ENCODE measurements at places on chromosomes 3 and 15. TPM values are rescaled to one million over a fixed set of nuclear protein-coding genes. Genes with fewer than 3 reads are reported as not detected.

Gene CCR3
- total RNA-seq = not detected

Gene IL5RA
- total RNA-seq = 0.04 TPM

Gene ZNF662
- total RNA-seq = 13.0 TPM

Gene CFAP100
- total RNA-seq = not detected

Gene FRMD4B
- 19.1 TPM for total RNA-seq

Gene GOLGA8R
- 3.1 TPM for total RNA-seq

Gene ADGRG7
- total RNA-seq = not detected

Gene LIPC
- total RNA-seq = 0.44 TPM

Gene THPO
- 0.89 TPM for total RNA-seq

Gene MESP2
- 0.49 TPM for total RNA-seq

Gene DNASE1L3
- 0.89 TPM for total RNA-seq

Gene TMCO5A
- not detected for total RNA-seq

Gene DZIP3
- total RNA-seq = 16.6 TPM

Gene ABI3BP
- 189 TPM for total RNA-seq

Gene WDR76
- total RNA-seq = 9.1 TPM

DNA sequence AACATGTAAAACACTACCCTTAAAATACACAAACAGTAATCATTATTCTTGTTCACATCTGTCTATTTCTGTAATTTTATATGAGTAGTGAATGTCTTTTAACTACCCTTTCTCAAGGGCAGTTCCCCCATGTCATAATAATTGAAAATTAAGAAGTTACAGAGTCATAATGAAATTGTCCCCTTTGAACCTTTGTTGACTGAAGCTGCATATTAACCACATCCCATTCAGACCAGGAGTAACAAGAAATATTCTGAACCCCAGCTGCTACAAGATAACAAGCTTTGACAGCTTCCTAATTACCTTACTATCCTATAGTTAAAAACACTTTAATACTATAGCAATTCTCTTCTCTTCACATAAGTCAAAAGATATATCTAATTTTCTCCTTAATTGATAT, 635.9 kb upstream of the SUCLG2 start:
- DNase-seq = no peak

DNA sequence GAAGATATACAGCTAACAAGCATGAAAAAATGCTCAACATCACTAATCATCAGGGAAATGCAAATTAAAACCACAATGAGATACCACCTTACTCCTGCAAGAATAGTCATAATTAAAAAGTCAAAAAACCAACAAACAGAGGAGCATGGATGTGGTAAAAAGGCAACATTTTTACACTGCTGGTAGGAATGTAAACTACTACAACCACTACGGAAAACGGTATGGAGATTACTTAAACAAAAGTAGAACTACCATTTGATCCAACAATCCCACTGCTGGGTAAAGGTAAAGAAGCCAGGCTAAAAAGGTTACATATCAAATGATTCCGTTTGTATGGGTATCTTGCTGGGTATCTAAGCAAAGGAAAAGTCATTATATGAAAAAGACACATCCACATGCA, 53.8 kb downstream of the STAG1 start:
- DNase-seq = no peak

GRCh38 chr3:153749070-153749610, 372.1 kb upstream of the ARHGEF26 start:
- peak; percentile 24 for DNase-seq

- peak; percentile 92 for DNase-seq
Observed at GRCh38 chr15:39579487-39580116, 1.3 kb upstream of the THBS1 start.

DNA sequence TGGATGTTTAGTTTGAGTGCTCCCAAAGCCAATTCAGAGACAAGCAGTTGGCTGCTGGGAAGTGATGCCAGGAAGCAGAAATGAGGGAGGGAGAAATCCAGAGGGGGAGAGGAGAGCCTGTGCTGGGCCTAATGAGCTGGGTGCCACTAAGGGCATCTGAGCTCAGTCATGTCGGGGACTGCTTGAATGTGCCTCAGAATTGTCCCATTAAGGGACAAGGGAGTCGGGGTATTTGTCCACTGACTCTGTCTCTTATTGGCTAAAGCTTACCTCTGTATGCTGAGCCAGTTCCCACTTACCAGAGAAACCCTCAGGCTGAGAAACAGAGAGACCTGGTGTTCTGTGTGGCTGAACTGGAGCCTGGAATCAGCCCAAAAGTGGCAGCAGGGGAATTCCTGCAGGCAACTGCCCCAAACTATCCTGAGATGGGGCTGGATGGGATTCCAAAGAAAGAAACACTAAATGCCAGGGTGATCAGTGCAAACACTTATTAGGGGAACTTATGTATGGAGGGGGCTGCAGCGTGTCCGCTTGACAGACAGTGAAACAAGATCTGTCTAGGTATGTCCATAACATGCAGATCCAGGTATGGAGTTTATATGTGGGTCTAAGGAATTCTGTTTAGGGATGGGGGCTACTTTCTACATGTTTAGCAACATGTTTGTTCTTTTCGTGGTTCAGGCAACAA, 48.6 kb downstream of the NR1D2 start:
- no peak for DNase-seq

GRCh38 chr3:47108546-47108945, 55.4 kb downstream of the SETD2 start:
- DNase-seq = peak; percentile 4

DNA sequence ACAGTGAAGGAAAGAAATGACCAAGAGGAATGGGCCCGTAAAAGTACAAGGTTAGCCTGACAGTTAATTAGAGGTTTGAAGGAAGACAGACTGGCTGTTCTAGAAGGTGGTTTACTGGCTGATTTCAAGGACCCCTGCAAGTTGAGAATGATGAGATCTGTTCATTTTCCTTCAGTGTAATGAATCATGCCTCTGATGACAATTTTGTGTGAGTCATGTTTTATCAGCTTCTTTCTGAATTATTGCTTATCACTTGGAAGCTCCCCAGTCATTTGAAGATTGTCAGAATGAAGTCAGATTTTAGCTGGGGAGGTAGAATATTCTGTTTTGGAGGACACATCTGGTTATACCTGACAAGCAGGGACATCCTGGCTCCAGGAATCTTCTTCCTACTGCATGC, 50.6 kb downstream of the DRD3 start:
- DNase-seq = no peak

- no peak for DNase-seq
Observed at GRCh38 chr15:80601256-80601655, 93.9 kb upstream of the ABHD17C start.

DNA sequence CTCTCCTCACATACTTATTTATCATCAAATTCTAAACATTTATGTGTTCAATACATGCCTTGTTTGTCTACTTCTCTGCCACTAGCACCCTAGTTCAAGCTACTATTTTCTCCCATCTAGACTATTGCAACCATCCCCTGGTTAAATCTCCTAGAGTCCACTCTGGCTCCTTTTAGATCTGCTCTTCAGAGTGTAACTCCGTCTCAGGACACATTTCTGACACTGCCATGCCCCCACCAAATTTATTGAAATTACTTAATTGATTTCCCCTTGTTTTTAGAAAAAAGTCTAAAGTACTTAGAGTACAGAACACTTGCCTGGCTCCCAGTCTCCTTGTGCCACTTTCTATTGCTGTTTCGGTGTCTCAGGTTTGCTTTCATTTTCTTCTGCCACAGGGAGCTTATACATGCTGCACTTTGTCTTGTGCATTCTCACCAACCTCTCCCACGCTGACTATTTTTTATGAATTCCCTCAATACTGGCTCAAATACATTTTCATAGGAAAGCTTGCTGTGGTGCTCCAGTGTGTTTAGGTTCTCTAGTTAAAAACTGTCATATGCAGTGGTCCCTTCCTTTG, 792.3 kb downstream of the DIPK2A start:
- no peak for DNase-seq

DNA sequence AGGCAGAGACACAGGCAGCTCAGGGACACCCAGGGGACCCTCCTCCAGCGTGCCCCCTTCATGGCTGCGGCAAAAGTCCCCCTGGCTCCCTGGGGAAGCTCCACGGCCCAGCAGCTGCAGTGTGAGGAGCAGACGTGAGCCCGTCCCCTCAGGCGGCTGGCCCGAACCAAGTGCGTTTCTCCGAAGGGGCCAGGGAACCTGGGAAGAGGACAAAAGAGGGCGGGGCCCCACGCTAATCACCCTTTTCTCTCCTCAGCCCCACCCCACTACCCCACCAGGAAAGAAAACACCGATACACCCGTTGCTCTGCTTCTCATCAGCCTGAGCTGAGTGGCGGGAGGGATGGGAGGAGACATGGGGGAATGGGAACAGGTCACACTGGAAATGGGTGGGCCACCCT, at the start of gene MUC4:
Gene MUC4, minus strand, starts transcription at position 174 of the 400 bp plus-strand sequence. Its CDS starts 112 bp downstream, at position 62.
- no peak for DNase-seq

GRCh38 chr15:67843571-67844387, 3.9 kb upstream of the RNU6-1 start:
- peak; percentile 67 for DNase-seq

DNA sequence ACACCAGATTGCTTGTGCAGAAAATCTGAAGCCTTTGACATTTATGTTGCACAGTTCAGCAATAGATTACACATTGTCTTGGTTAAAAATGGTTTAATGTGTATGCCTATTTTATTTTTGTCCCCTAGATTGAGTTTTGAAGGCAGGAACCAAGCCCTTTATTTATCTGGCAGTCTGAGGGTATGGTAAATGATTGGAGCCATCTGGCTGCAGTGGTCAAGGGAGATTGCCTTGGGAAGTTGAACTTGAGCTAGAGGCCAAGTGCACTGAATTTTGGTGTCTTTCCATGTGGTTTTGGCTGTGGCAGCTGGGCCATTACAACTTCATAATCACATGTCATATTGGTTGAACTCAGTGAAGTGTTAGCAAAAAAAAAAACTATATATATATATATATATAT, 248.7 kb upstream of the C2CD4B start:
- DNase-seq = no peak

DNA sequence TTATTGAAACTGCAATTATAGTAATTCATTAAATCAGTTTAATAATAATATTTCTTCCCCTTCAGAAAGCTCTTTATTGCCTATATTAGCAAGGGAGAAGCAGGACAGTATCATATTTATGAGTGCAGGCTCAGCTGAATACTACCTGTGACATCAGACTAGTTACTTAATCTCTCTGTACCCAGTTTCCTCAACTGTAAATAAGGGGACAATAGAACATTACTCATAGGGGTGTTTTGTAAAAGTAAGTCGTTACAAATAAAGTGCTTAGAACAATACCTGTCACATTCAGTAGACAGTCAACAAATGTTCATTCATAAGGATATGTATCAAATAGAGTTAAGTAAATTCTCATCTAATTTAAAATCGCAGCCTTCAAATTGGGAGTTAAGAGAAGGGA, 12.1 kb upstream of the VPS39 start:
- DNase-seq = no peak

DNA sequence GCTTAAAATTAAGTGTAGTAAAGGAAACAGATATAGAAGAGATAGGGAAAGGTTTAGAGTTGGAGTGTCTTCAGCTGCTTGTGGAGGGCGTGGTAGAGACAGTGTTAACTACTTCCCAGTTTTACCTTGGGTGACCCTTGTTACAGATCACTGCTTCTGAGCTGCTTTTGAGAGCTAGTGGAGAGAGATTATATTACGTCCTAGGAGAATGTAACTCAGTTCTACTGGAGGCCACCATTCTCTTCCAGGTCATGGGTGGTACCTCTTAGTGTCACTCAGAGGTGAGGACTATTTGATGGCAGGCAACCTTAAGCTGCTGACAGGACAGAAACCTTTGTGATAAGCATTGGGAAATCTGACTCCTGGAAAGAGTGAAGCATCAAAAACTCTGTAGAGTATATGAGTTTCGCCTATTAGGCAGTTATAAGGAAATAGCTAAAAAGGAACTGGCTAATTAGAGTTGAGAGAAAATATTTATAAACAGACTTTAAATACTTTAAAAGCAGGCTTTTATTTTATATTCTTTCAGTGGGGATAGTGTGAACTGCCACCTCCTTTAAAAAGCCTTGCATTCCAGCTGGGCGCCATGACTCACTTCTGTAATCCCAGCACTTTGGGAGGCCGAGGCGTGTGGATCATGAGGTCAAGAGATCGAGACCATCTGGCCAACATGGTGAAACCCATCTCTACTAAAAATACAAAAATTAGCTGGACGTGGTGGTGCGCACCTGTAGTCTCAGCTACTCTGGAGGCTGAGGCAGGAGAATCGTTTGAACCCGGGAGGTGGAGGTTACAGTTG, 106.5 kb downstream of the ZNF609 start:
- no peak for DNase-seq

DNA sequence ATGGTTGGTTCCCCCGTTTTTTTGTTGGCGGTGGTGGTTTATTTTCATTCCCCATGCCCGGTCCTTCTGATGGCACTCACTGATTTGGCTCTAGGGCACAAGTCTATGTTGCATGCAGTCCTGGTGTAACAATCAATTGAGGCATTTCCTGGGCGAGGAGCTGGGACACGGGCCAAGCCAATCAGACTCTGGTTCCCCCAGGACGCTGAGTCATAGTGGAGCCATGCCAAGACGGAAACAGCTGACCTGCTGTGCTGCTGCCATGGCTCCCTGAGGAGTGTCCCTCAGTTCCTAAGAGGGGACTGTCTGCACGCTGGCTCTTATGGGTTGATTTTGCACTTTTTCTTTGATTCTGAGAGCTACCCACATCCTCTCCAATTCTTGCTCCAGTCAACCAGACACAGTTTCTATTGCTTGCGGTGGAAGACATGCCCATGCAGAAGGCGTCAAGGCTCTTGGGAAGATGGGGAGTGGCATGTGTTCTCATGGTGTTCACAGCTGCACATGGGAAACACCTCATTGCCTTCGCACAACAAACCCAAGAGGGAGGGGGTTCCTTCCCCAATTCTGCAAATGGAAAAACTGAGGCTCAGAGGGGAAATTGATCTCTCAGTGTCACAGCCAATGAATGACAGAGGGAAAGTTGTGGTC, 28.3 kb upstream of the ALDH1L1 start:
- DNase-seq = peak; percentile 51

DNA sequence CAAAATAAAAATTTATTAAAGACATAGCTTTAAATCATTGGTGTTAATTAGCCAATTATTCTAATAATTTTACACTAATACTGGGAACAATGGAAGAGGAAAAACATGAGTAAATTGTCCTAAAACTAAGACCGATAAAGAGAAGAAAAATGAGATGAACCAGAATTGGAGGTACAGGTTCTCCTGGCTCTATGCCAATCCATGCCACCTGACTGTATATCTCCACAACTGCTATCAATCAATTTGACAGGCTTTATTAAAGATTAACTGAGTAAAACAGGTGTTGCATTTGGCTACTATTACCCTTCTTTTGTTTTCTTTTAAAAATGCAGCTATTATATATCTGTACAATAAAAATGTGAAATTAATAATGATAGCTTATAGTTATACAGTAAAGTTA, 850.0 kb downstream of the CADM2 start:
- DNase-seq = no peak
